ENCODE measurements at places on chromosomes 2 and 18.

DNA sequence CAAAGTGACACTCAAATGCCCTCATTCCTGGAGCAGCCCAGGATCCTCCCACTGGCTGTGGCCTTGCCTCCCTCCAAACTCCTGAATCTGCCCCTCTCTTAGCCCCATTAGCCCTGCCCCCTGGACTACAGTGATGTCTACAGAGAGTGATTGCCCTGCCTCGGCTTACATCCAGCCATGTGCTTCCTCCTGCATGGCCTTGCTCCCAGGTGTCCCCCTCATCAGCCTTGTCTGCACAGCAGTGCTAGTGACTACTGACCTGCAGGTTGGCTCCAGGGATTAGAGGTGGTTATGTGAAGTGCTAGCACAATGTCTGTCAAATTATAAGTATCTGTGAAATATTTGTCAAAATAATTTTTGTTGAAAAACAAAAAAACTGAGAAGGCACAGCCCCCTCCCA lies 259.1 kb upstream of the MYT1L start:
- DNase-seq, result peak; percentile 22

GRCh38 chr18:50518787-50519546 lies 40.9 kb upstream of the MAPK4 start:
- DNase-seq, result no peak

- DNase-seq, result no peak
These were observed 225.3 kb upstream of the AGAP1 start for GRCh38 chr2:235268535-235268934.

DNA sequence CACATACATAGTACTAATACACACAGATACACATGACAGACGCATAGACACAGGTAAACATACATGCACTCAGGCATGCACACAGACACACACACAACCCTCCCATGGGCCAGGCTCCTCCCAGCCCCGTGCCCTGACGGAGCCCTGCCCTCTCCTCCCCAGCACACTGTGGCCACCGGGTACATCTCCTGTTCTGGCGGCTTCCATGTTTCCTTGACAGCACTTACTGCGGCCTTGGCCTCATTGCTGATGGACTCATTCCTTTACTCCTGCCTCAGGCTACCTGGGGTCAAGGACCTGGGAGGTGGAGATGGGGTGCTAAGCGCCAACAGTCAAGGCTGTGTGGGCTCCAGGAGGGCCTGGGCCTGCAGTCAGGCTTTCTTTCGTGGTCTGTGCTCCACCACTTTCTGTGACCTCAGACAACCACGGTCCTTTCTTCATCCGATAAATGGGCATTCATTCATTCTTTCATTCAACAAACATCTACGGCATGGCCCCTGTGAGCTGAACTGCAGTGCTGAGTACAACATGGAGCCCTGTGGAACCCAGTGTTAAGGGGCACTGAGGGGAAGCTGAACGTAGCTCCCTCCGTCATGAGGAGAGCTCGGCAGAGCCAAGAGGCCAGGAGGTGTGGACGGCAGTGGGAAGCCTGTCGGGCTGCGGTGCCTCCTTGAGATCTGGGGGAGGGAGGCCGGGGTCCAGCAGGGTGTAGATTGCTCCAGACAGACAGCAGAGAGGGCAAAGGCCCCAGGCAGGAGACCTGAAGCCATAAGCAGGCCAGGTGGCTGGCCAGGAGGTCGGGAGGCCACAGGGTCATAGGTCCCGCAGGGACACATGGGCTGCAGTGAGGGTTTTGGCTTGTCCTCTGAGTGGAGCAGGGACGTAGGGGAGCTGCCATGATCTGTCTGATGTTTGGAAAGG lies 190.4 kb upstream of the HDAC4 start:
- DNase-seq, result peak; percentile 81

- DNase-seq, result no peak
These were observed 124.9 kb downstream of the GLI2 start for GRCh38 chr2:120860579-120860922.

DNA sequence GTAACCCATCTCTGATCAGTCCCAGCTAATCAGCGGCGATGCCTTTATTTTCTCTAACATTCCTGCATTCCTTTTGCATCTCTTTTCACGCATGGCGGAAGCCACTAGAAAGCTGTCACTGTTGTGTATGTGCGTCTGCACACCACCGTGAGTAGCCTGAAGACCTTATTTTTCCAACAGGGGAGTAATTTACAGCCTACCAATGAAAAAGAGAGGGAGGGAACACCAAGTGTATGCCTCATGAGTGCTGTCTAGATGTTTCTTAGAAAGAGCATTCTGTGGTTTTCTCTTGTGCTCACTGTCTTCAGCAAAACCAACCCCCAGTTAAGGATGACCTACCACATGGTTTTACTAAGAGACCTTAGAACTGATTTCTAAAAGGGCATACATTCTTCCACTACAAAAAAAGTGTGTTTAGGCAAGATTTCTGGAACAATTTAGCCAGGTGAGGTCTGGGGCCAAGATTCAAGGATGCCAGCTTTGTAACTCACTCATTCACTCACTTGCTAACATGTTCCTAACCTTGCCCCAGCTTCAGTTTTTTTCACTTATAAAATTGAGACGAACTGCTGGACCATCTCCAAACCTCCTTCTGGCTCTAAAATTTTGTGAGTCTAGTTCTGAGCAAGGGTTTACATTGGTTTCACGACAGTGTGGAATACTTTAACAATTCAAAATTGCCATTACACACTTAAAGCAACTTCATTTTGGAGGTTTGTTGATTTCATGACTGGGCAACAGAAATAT lies 51.4 kb downstream of the BCL2 start:
- DNase-seq, result no peak

DNA sequence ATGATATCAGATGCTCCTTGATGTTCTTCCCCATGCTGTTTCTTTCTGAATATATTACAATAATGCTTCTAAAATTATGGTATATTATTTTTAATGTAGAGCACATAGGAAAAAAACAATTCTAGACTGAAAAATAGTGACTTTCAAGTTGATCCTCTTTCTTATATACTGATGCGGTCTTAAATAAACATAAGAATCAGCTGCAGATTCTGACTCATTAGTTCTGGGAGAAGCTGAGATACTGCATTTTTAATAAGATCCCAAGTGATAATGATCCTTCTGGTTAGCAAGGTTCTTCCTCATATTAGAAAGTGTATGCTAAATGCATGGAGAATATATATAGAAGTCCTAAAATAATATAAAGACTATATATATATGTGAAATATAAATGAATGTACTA lies 124.9 kb downstream of the XIRP2 start:
- DNase-seq, result no peak

DNA sequence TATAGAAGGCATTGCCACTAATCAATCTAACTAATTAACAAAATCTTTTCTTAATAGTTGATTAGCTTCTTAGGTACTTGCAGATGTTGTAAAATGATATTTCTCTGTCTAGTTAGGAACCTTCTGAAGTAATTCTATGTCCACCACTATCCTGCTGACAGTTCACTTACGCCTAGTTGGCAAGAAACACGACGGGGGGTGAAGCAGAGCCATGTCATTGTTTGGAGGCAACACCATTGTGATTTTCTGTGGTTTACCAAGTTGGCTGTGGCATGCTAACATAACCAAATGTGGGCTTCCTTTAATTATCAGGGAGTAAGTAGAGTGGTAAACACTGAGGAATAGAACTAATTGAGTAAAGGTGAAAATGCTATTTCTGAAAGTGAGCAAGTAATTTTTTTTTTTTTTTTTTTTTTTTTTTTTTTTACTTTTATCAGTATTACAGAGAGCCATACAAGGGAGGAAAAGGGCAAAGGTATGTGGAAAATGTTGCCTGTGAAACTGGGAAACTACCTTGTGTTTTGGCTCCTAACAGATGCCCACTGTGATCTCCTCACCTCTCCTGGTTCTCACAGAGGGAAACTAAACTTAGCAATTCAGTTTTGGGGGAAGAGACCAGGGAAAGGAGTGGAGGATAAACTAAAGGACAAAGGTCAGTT lies 126.8 kb downstream of the MEIS1 start:
- no peak for DNase-seq

DNA sequence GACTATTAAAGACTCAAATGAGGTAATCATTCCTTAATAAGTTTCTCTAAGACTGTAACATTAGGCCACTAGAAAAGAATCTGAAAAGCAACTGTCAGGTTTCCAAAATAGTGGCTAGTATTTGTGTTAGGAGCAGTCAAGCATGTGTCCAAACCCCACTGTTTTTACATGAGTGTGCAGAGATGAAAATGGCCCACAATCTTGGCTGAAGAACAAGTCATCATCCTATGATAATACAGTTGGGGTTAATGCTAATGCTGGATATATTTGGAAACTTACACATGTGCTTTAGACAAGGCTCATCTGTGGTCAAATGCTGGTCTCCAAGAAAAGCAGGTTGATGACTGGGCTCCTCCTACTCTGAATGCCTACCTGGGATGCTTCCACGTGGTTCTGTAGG lies 73.6 kb downstream of the MAIP1 start:
- no peak for DNase-seq

DNA sequence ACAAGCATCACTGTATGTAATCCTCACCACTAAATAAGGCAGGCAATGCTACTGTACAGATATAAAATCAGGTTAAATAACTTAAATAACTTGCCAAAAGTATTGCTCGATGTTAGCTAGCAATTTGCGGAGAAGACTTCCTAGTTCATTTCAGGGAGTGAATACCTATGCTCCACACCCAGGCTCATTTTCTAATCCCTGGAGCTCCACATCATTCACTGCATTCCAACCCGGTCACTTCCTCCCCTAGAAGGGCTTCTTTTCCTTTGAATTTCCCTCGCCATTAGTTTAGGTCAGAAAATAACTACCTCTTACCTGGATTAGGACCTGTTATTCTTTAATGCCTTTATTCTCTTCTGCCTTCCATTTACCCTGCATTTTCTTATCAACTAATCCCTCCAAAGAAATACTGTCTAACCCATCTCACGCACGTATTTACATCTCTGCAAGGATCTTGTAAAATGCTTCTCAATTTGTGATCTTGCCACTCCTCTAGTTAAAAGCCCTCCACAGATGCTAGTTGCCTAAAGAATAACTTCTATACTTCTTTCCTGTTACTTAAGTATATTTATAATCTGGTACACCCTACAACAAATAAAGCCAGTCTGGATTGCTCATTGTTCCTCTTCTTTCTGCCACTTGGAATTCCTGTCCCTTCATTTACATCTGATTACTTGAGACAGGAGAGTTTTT lies 599.8 kb downstream of the NRXN1 start:
- DNase-seq, result no peak

DNA sequence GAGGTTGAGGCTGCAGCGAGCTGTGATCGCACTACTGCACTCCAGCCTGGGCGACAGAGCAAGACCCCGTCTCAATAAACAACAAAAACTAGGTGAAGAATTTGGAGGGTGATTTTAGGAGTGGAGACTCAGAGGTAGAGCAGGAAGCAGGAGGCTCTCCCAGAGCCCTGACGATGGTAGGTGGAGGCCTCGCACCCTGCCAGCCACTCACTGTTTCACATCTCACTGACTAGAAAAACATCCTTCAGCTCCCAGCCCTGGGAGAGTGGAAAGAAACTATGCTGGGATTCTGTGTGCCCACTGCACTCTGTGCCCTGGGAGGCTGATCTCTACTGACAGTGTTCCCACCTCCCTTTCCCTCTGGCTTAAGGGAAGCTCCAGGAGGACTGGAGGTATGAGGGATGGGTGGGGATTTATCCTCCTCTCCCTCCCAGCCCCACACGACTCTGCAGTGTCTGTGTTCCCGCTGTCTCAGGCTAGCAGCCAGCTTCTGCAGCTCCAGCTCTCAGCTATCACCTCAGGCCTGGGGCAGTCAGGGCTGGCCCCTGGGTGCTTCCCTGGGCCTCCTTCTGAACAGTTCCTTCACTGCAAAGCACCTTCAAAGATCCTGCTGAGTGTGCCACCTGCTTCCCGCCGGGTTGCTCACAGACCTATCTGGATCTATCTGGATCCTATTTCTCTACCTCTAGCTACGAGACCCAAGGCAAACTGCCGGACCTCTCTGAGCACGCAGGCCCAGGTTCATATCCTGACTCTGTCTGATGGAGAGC lies 9.6 kb downstream of the CIB4 start:
- DNase-seq, result no peak

DNA sequence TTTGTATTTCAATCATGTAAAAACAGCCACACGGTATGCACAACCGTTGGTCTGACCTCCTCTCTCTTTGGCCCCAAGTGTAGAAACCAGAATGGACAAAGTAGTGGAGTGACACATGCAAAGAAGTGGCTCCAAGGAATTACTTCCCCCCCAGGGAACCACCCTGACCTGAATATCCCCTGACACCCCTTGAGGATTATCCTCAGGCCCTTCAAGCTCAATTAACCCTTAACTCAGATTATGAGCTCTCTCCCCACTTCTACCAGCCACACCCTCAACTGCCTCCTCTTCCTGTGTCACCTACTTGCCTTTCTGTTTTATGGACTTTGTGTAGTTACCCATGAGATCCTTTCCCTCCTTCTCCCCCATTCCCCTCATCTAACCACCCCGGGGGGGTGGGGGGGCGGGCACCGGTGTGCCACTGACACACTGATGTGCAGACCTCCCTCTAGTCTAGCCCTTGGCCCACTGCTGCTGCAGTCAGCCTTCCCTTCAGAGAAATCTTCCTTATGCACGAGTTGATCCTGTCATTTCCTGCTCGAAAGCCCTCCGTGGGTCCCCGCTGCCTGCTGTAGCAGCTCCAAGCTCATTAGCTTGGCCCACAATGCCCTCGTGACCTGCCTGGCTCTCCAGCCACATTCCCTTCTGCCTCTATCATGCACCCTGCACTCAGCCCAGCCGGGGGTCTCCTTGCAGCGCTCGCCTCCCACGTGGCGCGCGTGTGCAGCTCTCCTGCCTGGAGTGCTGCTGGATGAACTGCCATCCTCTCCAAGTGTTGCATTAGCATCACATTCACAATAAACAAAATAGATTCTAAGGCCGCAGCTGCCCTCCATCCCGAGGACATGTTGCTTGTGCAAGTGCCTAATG lies 40.1 kb upstream of the TMEM177 start:
- DNase-seq, result no peak

- DNase-seq, result no peak
These were observed 29.3 kb downstream of the PTRHD1 start for GRCh38 chr2:24763843-24764242.

DNA sequence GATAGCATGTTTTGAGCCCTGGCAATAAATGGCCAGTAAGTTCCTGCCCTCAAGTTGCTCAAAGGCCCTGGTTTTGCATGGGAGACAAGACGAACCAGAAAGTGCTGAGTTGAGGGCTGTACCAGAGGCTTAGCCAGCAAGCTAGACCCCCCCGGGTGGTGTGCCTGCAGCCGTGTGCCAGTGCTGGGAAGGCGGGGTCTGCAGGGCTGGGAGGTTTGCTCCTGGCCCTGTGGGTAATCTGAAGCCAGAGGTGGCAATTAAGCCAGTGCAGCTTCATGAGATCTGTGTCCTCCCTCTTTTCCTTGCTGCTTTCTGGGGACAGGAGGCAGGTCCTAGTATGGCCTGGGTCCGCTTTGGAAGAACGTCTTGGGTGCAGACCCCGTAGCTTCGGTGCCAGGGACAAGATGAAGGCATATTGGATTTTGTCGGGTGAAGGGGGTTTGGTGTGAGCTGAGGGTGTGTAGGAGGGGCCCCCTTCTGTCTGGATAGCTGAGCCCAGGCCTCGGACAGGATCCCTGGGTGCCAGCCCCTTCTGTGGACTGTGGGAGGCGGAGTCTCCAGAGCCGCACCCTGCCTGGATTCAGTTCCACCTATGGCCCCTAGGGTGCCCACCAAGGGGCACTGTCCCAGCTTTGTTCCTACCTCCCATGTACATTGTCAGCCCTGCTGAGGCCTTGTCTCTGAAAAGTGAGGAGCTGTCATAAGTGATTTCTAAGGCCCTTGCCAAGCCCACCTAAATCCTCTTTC lies 15.6 kb downstream of the ATOH8 start:
- DNase-seq, result no peak

- no peak for DNase-seq
These were observed 366.4 kb downstream of the XIRP2 start for GRCh38 chr2:167254721-167255120.

GRCh38 chr2:234641086-234641485 lies 144.2 kb upstream of the ARL4C start:
- no peak for DNase-seq

GRCh38 chr18:10418836-10419235 lies 35.6 kb upstream of the APCDD1 start:
- no peak for DNase-seq
